ENCODE measurements at places on chromosomes 7 and 10.

DNA sequence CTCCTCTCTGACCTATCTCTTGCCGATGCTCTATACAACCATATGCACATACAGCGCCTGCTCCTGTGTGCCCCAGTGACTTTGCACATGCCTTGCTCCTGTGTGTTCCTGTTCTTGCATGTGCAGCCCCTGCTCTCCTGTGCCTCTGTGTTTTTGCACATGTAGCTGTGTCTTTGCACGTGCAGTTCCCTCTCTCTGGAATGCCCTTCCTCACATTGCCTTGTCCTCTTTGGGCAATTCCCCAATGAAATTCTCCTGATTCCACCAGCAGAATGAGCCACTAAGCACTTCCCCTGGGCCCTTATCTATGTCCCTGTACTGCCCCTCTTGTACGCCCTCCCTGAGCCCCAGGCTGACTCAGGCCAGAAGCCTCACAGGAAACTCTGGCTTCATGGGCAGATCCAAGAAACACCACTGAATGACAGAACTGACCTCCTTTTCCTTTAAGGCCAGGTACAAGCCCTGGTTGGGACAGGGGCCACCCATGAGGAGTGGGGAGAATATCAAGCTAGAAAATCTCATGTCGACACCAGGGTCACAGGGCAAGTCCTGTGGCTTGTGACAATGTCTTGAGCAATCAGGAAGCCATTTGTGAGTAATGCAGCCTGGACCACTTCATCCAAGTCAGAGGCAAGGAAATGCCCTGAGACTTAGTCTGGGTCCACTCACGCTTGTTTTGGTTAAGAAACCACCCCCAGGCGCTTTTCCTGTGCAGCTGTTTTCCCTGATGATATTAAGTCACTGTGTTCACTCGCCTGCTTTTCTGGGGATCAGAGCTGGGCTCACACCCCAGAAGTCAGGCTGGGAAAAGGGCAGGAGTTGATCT is 1.9 kb upstream of the ARHGAP22 start:
- DNase-seq = no peak

DNA sequence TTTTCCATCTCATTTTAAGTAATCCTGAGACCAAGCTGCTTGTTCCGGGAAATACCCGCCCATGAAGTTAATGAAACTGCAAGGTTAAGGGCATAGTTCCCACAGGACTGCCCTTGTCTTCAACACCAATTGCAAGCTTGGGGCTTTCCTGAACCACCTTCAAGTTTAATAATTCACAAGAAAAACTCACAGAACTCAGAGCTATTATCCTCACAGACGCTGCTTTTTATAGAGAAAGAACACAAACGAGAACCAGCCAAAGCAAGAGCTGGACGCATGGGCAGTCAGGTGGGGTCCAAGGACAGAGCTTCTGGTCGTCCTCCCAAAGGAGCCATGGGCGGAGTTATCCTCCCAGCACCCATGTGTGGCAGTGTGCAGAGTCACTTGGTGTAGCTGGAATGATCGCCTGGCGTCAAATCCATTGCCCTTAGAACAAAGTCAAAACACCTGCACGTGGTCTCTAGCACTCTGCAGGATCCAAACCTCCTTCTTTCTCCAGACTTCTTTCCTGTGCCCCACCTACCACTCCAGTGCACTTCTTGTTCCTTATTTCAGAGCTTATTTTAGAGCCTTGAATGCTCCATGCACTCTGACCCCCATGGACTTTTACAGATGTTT is 56.7 kb downstream of the SNX10 start:
- DNase-seq = no peak

- DNase-seq = no peak
These were observed 113.3 kb upstream of the JCAD start for GRCh38 chr10:30172673-30173072.

DNA sequence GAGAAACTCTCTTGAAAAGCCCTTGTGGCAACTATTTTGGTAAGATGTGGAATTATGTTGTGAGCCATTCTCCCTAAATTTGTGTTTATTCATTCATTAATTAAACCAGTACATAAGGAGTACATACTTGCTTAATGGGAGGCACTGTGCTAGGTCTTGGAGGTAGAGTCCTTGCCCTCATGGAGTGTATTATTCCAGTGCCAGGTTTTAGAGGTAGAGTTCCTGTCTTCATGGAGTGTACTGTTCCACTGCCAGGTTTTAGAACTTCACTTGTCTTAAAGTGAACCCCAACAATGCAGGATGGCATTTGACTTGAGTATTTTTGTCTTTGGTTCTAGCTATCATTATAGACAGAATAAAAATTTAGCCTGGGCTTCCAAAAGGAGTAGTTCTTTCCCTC is 8.8 kb downstream of the MXI1 start:
- DNase-seq = no peak

DNA sequence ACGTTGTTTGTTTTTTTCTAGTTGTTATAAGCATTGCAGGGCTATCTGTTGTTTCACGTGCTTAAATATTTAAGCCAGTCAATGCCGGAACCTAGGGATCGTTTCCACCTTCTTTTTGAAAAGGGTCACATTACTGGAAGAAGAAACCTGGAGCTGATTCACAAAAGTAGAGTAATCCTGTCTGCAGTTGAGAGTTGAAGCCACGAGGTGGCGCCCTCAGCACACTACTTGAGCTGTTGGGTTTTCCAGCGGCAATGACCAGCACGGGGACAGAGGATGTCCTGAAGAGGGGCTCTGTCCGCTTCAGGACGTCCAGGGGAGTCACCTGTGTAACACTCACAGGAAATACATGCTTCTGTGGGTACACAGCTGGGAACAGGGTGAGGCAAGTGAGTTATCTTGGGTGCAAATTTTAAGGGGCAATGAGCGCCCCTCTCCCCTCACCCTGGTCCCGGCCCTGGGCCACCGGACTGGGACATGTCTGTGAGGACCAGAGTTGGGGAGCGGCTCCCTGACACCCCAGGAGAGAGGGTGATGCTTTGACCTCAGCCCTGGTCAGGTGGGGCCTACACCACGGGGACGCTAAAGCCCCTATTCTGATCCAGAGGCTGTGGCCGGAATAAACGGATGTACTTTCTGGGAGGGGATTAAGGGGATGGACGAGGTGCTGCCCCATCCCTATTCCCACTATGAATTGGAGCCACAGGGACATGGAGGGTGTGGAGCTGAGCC is 26.3 kb upstream of the WDFY4 start:
- DNase-seq = peak; percentile 89

DNA sequence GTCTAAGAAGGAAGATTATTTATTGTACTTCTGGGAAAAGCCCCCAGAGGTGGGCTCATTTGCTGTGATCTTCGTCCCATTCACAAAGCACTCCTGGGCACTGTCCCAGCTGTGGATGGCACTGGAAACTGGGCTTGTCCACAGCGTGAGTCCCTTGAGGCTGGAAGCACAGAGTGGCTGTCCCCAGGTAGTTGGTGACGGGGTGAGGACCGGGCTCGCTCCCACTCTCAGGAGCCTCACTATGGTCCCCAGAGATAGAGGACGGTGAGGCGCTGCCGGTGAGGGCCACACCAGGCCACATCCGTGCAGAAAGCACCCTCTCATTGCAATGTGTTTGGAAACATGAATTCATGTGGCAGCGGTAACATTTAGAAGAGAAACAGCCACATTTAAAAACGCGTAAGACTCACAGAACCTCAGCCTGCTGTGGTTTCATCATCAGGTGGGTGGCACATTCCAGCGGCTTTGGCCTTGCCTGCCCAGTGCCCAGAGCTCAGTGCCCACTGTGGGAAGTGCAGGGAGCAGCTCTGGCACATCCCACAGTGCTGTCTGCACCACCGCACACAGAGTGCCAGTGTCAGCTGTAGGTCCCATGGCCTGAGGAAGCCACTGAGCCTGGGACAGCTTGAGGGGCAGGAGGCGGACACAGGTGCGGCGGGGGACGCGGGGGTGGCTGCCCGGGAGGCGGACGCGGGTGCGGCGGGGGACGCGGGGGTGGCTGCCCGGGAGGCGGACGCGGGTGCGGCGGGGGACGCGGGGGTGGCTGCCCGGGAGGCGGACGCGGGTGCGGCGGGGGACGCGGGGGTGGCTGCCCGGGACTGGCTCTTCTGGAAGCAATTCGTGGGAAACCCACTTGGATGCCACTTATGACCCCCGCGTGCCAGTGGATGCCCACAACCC is 449.8 kb downstream of the DNAJB6 start:
- no peak for DNase-seq

DNA sequence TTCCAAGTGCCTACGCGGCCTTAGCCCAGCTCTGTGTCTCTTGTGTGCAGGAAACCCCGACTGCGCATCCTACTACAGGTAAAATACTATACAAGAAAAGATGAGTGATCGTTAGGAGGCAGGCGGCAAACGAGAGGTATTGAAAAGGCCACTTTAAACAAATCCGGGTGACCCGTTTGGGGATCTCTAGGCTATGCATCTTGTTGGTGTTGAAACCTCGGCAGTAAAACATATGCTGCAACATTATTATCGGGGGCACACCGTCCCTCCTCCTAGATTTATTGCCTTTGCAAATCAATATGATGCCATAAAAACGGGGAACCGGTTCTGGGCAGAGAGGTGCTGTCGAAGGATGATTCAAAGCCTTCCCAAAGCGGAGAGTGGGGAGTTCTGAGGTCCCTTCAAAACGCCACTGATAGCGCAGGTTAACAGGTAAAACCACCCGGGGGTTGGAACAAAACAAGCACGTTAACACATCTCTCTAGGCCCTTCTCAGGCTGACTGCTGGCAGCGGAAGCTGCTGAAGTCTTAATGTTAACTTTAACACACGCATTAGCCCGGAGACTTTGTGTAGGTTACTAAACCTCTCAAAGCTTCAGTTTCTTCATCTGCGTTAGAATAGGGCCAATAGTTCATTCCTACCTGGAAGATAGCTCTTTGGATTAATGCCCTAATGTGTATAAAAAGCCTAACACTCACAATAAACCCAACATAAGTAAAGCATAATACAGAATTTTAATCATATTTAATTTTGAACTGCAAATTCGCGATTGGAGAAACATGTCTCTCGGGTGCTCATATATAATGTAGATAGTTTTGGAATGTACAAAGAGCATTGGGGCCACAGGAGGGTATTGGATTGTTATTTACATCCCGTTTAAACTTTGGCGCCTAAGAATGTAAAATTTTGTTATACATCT is 2.6 kb upstream of the TBX20 start:
- DNase-seq = no peak

DNA sequence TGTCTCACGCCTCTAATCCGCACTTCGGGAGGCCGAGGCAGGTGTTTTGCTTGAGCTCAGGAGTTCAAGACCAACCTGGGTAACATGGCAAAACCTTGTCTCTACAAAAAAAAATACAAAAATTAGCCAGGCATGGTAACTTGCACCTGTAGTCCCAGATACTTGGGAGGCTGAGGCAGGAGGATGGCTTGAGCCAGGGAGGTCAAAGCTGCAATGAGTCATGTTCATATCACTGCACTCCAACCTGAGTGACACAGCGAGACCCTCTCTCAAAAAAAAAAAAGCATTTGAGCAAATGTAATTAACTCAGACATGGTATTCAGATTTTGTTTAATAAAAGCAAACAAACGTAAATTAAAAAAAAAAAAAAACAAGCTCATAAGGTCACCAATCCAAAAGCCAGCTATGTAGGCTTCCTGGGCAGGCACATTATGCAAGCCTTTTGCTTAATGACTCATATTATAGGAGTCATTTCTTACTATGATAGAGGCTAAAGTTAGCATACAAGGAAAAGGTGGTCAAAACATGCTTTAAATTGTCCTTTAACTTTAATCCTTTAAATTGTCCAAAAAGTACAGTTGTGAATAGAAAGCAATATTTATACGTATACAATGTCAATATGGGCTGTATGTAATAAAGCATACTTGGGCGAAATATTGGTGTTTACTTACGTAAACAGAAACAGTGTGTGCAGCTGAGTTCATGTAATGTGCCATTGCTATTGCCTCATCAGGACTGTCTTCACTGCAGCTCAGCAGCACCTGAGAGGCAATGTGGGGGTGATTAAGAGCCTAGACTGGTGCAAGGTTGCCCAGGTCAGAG is 13.0 kb downstream of the AKR1D1 start:
- DNase-seq = no peak

DNA sequence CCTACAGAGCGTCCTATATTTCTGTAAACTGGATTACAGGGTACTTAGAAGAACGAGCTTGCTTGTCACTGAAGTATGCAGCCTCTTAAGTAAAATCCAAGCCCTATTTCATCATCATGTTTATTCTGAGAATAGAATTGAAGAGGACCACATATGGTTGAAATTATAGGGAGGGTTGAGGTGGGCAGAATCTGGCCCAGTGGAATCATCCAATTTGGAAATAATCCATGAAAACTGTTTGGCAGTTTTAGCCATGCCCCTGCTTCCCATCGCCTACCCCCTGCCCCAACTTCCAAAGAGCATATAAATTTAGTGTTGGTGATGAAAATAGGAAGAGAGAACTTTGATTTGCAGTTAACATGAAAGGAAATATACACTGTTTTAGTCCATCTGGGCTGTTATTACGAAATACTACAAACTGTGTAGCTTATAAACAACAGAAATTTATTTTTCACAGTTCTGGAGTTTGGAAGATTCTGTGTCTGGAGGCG is 150.4 kb downstream of the PRKG1 start:
- no peak for DNase-seq

GRCh38 chr7:17302575-17303142 is 4.2 kb downstream of the AHR start:
- DNase-seq = no peak

GRCh38 chr10:7302930-7303557 is 107.8 kb downstream of the SFMBT2 start:
- DNase-seq = no peak

- DNase-seq = no peak
These were observed 203.7 kb upstream of the IMMP2L start for GRCh38 chr7:111765751-111766643.

- DNase-seq = no peak
These were observed 132.6 kb downstream of the INSYN2A start for GRCh38 chr10:127063762-127064161.

DNA sequence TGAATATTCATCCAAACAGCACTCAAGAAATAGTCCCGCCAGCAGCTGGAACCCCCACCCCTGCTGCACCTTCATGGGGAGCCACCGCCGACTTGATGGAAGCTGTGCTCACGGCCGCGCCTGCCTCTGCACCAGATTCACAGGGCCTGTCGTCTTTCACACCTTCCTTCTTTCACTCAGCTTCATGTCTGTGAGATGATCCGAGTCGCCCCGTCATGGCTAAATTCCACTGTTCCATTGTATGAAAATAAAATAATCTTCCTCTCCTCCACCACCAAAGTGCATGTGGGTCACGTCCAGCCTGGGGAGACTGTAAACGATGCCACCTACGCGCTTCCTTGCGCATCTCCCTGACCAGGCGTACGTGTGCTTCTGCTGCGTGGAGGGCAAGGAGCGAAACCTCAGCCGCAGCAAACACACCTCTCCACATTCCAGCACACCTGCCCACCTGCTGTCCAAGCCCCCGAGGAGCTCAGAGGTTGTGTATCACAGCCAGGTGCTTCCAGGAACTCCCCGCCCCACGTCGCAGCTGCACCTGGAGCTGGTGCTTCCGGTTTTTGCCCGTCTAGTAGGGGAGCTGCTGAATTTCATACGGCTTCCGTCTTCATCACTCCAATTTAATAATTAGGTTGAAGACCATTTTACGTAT is 137.0 kb downstream of the PTPRN2 start:
- DNase-seq = no peak

DNA sequence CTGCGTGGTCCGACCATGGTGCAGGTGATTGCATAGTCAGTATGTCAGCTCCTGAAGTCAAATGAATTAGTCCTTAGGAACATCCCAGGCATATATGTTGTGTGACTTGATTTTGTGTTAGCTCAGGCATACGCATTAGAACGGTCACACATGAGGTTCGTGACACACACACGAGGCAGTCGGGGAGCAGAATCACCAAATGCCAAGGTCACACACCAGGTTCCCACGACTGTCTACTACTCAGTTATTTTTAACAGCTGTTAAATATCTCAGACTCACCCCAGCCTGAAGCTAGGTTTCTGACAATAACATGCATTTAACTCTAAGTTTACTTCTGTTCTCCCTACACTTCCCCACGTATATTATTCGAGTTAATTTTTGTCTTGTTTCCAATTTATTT is 54.8 kb downstream of the DYNC2I1 start:
- DNase-seq = no peak

Measured in Right ventricle myocardium inferior (tissue), 1 donor.